ENCODE measurements at places on chromosomes 16 and 17. TPM values are rescaled to one million over a fixed set of nuclear protein-coding genes. Genes with fewer than 3 reads are reported as not detected.

CASKIN1 gene
- total RNA-seq = 0.09 TPM

HOXB4 gene
- 3.5 TPM for total RNA-seq

DNA sequence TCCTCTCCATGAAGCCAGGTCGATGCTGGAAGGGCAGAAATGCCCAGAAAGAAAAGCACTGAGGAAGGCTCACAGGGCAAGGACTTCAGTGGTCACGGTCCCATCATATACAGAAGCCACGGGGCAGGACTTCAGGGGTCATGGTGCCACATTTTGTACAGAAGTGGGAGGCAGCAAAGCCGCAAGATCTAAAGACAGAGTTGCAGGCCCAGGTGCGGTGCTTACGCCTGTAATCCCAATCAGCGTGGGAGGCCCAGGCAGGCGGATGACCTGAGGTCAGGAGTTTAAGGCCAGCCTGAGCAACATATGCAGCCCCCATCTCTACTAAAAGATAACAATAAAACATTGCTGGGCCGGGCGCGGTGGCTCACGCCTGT is 96.0 kb downstream of the NXN start:
- H3K27ac ChIP-seq = peak overlapping the region; percentile 17
- no peaks in the 10 kb centered on the region for H3K27me3 ChIP-seq
- H3K36me3 ChIP-seq = no peaks in the 10 kb centered on the region
- no peak overlapping the region for H3K4me3 ChIP-seq
- H3K4me1 ChIP-seq = peaks cover 15% of the 10 kb centered on the region
- no peak for DNase-seq

DNA sequence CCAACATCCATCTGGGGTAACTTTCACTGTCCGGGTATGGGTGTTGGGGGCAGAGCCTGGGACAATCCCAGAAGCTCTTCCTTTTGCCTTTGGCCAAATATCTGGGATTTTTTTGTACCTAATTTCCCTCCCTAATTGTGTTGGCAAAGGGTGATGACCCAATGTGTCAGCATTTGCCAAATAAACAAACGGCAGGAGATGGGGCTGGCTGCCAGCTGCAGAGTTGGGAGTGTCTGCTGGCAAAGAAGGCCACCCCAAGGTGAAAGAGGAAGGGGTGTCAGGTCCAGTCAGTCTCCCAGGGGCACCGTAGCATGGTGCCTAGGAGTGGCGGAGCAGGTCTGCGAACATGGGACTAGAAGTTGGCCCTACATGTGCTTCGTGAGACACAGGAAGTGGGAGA is 73.0 kb downstream of the SLC6A2 start:
- DNase-seq = no peak
- H3K27me3 ChIP-seq = peaks cover 7% of the 10 kb centered on the region
- H3K4me3 ChIP-seq = no peak overlapping the region
- H3K27ac ChIP-seq = no peak overlapping the region

DNA sequence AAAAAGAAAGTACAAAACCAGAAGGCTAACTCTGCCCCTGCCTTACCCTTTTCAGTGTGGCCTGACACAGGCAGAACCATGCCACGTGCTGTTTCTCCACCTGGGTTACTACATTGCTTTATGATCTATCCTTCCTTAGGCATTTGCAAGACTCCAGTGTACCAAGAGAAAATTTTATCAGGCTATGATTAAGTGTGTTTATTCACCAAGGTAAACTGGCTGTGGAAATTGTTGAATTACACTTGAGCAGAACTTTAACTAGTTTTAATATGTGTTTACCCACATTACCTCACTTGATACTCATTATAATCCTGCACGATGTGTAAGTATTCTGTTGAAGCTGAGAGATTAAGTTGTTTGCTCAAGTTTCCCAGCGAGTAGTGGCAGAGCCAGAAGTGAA is 129.7 kb upstream of the MYOCD start:
- H3K27ac ChIP-seq = no peak overlapping the region
- no peaks in the 10 kb centered on the region for H3K36me3 ChIP-seq
- H3K27me3 ChIP-seq = no peaks in the 10 kb centered on the region
- no peaks in the 10 kb centered on the region for H3K4me1 ChIP-seq
- DNase-seq = no peak

GRCh38 chr17:50451943-50452629 is 16.6 kb downstream of the CHAD start:
- no peak for DNase-seq
- no peaks in the 10 kb centered on the region for H3K27me3 ChIP-seq
- H3K36me3 ChIP-seq = peaks cover 3% of the 10 kb centered on the region
- H3K4me3 ChIP-seq = no peak overlapping the region
- H3K4me1 ChIP-seq = peaks cover 2% of the 10 kb centered on the region
